ENCODE measurements at places on chromosomes 13 and 19. TPM values are rescaled to one million over a fixed set of nuclear protein-coding genes. Genes with fewer than 3 reads are reported as not detected.
A peak's percentile ranks its signal among the peaks of the same experiment; 100 is the strongest.

- peaks cover 18% of the 10 kb centered on the region for H3K4me1 ChIP-seq
- no peak overlapping the region for H3K4me3 ChIP-seq
- DNase-seq, result no peak
These were observed 32.1 kb downstream of the TSHZ3 start for GRCh38 chr19:31317093-31317492.

GRCh38 chr19:12757544-12758274, 6.1 kb downstream of the BEST2 start:
- no peaks in the 10 kb centered on the region for H3K36me3 ChIP-seq
- H3K4me3 ChIP-seq, result peak overlapping the region; percentile 48
- DNase-seq, result peak; percentile 70
- peaks cover 8% of the 10 kb centered on the region for H3K4me1 ChIP-seq

DNA sequence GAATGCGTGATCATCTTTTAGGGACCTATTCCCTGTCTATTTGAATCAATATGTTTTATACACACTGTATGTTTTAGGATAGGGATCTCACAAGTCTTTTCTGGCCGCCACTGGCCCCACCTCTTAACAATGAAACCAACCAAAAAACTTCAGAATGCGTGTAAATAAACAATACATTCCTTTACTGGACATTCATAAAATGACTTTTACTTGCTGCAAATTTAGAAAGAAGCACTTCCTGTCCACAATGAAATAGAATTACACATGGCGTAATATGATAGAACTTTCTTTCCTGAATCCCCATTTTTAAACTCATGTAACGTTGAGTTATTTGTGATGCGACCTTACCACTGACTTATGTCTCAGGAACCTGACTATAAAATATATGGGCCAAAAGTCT, 233.6 kb downstream of the SLITRK6 start:
- H3K36me3 ChIP-seq, result no peaks in the 10 kb centered on the region
- no peak for DNase-seq
- H3K4me1 ChIP-seq, result no peaks in the 10 kb centered on the region

DNA sequence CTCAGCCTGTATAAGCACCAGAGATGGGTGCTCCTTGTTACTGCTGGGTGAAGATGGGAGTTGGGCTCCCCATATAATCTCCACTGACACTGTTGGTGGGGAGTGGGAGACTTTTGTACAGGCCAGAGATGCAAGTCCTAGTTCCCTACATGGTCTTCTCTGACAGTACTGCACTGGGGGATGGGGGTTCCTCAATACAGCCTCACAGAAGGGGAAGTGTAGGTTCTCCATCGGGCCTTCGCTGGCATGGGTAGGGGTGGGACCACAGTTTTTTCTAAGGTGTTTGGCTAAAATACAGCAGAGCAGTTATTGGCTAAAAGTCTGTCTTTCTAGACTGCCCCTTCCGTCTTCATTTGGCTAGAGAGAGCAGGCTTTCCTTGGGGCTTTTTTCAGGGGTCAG, 167.2 kb upstream of the SERP2 start:
- H3K4me1 ChIP-seq, result no peaks in the 10 kb centered on the region
- no peaks in the 10 kb centered on the region for H3K36me3 ChIP-seq

USE1 gene
- total RNA-seq, result 20.4 TPM

DNA sequence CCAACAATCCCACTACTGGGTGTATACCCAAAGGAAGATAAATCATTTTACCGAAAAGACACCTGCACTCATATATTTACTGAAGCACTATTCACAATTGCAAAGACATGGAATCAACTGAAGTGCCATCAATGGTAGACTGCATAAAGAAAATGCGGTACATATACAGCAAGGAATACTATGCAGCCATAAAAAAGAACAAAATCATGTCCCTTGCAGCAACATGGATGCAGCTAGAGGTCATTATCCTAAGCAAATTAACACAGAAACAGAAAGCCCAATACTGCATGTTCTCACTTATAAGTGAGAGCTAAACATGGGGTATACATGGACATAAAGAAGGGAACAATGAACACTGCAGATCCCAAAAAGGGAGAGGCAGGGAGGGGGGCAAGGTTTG, 2.7 kb upstream of the ZNF507 start:
- H3K27me3 ChIP-seq, result no peaks in the 10 kb centered on the region
- H3K27ac ChIP-seq, result no peak overlapping the region
- no peak for DNase-seq
- no peak overlapping the region for H3K4me3 ChIP-seq

CPB2 gene
- 1.4 TPM for total RNA-seq

DNA sequence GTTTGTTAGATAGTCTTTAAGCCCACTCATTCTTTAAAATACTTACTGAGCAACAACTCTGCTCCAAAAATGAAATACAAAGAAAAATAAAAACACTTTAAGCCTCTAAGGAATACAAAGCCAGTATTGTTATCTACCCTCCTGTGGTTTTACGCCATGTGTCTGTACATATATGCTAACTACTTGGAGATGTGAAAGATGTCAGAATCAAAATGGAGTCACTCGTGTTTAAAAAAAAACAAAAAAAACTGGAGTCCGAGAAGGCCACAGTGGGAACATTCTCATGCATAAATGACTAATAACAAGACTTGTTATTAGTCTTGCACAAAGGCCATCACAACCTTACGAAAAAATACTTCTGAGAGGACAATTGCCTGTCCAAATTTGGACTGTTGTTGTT, 393.1 kb downstream of the TBC1D4 start:
- H3K27me3 ChIP-seq, result no peaks in the 10 kb centered on the region
- H3K36me3 ChIP-seq, result no peaks in the 10 kb centered on the region

DNA sequence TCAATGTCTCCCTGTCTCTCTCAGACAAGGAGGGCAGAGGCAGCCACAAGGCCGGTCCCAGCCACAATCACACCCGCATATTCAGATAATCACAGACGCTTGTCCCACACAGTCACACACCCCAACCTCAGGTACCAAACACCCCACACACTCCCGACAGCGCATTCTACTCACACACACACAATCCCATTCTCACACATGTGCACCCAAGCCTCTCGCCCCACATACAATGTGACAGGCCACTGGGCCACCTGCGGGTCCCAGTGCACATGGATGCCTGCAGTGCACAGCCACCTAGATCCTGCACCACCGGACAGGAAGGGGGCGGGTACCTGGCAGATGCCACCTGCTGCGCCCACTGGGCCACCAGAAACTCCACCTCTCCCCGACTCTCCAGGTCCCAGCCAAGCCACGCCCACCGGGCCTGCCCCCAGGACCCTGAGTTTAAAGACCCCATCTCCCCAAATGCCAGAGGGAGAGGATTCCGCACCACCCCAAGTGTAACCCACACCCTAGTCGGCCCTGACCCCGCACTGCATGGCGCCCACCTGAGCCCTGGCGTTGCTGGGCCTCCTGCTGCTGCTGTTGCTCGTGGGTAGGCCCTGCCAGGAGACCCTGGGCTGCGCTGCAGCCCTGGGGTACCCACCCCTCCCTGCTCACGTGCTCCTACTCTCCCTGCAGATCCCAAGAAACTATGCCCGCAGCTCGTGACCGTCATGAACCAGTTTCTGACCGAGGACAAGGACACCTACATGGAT, 10.6 kb downstream of the SCGB2B2 start:
- H3K4me1 ChIP-seq, result peaks cover 15% of the 10 kb centered on the region
- H3K36me3 ChIP-seq, result no peaks in the 10 kb centered on the region
- H3K4me3 ChIP-seq, result no peak overlapping the region
- DNase-seq, result no peak

DNA sequence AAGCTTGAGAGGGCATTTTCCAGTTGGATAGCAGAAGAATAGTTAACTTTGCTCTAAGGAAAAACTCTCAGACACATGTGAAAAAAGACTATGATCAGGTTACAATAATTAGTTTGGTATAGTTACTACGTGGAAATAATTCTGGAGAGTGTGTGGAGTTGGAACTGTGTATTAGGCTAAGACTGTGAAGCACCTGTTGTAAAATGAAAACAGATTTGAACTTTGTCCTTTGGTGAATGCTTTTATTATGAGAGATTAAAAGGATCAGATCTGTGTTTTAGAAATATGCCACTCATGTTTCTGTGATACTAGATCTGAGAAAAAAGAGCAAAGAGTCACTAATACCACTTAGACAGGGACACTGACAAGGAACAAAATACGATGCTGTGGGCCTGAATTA, 807.5 kb upstream of the ATXN8OS start:
- no peak overlapping the region for H3K27ac ChIP-seq
- H3K4me3 ChIP-seq, result no peak overlapping the region
- H3K36me3 ChIP-seq, result no peaks in the 10 kb centered on the region
- DNase-seq, result no peak

GGACT gene
- 0.56 TPM for total RNA-seq

NDUFB7 gene
- 618 TPM for total RNA-seq

DNA sequence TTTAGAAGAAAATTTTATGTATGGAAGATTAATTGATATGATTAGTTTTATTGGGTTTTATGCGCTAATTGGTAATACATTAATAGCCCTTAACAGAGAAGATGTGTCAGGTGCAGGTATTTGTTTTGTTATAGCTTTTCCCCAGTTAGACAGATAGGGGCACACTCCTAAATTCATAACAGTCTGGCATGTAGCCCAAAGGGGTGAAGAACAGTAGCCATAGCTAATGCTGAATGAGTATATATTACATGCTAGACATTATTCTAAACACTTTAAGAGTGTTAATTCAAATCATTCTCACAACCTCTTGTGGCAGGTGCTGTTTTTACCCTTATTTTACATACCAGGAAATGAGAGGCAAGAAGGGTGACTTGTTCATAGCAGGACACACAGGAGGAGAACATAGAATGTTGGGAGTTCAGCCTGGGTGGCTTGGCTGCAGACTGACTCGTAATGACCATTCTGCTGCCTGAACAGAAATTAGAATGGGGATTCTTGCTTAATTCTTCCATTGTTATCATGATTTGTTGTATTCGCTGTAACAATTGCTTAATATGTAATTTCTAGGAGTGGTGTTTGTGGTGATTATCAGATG, 20.1 kb downstream of the PCCA start:
- peaks cover 2% of the 10 kb centered on the region for H3K36me3 ChIP-seq
- no peak for DNase-seq
- no peak overlapping the region for H3K27ac ChIP-seq
- no peaks in the 10 kb centered on the region for H3K27me3 ChIP-seq

KCTD4 gene
- total RNA-seq, result not detected

DNA sequence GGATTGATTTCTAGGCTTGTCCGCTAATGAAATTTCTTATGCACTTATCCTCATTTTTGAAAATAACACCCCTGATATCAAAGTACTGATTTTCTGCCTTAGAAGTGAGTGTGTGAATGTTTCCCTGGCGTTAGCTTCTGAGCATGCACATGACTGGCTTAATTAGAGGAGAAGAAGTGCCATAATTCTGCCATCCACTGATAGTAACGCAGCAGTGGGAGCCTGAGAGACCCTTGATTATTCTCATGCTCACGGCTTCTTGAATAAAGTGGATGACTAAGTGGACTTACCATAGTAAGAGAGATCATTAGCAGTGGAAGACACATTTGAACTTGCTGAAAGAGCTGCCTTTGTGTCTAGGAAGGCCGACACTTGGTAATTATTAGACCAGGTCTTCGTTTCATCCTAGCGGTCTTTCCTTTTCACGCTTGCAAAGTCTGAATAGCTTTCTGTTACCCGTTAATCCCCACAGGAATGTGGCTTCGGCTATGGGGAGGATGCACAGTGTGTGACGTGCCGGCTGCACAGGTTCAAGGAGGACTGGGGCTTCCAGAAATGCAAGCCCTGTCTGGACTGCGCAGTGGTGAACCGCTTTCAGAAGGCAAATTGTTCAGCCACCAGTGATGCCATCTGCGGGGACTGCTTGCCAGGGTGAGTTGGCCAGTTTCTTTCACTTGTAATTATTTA, 45.3 kb downstream of the TNFRSF19 start:
- DNase-seq, result no peak
- no peaks in the 10 kb centered on the region for H3K27me3 ChIP-seq
- no peak overlapping the region for H3K27ac ChIP-seq
- no peaks in the 10 kb centered on the region for H3K4me1 ChIP-seq

DNA sequence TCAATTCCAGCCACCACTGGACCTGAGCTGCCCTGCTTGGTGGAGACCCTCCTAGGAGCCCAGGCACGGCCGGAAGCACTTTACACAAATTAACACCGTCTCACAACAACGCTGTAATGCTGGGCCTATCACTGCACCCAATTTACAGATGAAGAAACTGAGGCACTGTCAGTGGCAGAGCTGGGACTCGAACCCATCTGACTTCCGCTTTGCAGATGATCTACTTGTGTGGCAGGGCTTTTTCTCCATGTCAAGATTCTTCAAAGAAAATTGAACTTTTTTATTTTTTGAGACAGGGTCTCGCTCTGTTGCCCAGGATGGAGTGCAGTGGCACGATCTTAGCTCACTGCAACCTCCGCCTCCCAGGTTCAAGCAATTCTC, 33.8 kb downstream of the ZFR2 start:
- no peak overlapping the region for H3K27ac ChIP-seq
- peaks cover 23% of the 10 kb centered on the region for H3K27me3 ChIP-seq
- H3K36me3 ChIP-seq, result no peaks in the 10 kb centered on the region
- no peak overlapping the region for H3K4me3 ChIP-seq
- no peaks in the 10 kb centered on the region for H3K4me1 ChIP-seq

TIMM29 gene
- 34.8 TPM for total RNA-seq

MAG gene
- 1.5 TPM for total RNA-seq

GRCh38 chr13:112634102-112634501, 46.1 kb upstream of the TUBGCP3 start:
- H3K36me3 ChIP-seq, result no peaks in the 10 kb centered on the region
- no peak overlapping the region for H3K4me3 ChIP-seq
- no peaks in the 10 kb centered on the region for H3K4me1 ChIP-seq
- no peak for DNase-seq
- peaks cover 27% of the 10 kb centered on the region for H3K27me3 ChIP-seq

POU2F2 gene
- total RNA-seq, result 0.26 TPM

- H3K27ac ChIP-seq, result peak overlapping the region; percentile 83
- no peaks in the 10 kb centered on the region for H3K36me3 ChIP-seq
- DNase-seq, result no peak
- peaks cover 42% of the 10 kb centered on the region for H3K4me1 ChIP-seq
These were observed 250.0 kb downstream of the RGCC start for GRCh38 chr13:41707194-41707821.

Data from gastrocnemius medialis (tissue), 4 donors.